Endothelial cell of umbilical vein (primary cell): ENCODE measurements at places on chromosomes 11 and 22. TPM values are rescaled to one million over a fixed set of nuclear protein-coding genes. Genes with fewer than 3 reads are reported as not detected.

The RIC3 gene
- not detected in 2 replicates for total RNA-seq

The KCNJ11 gene
- not detected in 2 replicates for total RNA-seq

The PYGM gene
- 0.39 and 0.62 TPM in 2 replicates for total RNA-seq

The OR5D14 gene
- total RNA-seq = not detected in 2 replicates

The KCNC1 gene
- total RNA-seq = not detected in 2 replicates

The MS4A3 gene
- not detected in 2 replicates for total RNA-seq

The MMP20 gene
- total RNA-seq = not detected in 2 replicates

The LDHAL6A gene
- total RNA-seq = not detected in 2 replicates

The CBX7 gene
- 5.1 and 7.1 TPM in 2 replicates for total RNA-seq

The RAG1 gene
- 1.2 and 2.0 TPM in 2 replicates for total RNA-seq

The ACR gene
- total RNA-seq = 4.1 and 4.9 TPM in 2 replicates

The NPAS4 gene
- total RNA-seq = not detected in 2 replicates

The FADD gene
- total RNA-seq = 42.5 and 45.1 TPM in 2 replicates

The CDKN1C gene
- total RNA-seq = 5.2 and 9.0 TPM in 2 replicates

DNA sequence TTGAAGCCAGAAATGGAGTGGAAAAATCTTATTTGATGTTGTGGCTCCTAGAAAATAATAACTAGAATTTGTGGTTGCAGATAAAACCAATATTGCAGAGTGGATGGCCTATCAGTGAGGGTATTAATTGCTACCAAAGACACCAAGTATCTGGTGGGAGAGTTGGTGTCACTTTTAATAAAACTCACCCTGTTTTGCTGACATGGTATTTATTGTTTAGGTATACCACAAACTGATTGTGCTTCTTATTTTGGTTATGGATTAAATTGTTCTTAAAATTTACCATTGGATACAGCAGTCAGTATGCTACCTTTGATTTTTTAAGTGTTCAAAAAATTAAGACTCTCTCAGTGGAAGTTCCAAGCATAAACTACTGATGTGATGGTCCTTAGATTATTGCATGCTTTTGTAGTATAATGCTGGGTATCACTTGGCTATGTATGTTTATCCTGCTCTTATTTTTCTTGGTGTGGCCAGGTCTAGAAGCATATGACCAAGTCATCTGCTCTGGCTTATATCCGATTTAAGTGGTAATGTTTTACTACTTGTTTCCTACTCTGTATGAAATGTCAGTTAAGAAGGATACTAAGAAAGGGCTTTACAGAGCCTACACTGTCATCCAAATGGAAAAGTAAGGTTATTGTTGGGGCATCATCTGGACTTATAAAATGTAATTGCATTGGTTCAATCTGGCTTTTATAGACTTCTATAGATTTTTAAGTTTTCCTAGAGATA, 101.6 kb downstream of the ARHGAP42 start:
- H3K27me3 ChIP-seq = no peaks in the 10 kb centered on the region
- no peak overlapping the region for H3K4me3 ChIP-seq
- DNase-seq = no peak
- no peak overlapping the region for H3K27ac ChIP-seq
- no peaks in the 10 kb centered on the region for H3K36me3 ChIP-seq
- peaks cover 8% of the 10 kb centered on the region for H3K4me1 ChIP-seq

DNA sequence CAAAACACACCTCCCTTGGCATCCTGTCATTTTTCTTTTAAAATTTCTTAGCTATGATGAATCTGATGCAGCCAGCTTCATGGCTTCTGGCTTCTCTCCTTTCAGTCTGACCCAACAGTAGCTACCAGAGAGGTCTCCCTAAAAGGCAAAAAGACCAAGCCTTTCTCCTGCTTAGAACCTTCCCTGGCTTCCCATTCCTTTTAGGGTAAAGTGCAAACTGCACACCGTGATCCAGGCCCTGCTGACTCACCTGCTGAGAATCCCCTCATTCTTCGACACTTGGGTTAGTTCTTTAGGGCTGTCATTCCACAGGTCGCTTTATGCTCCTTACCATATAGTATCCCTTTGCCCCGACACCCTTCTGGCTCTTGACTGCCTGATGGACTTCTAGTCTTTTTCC, 362.4 kb downstream of the MIAT start:
- H3K27ac ChIP-seq = no peak overlapping the region
- DNase-seq = no peak
- no peaks in the 10 kb centered on the region for H3K4me1 ChIP-seq
- no peaks in the 10 kb centered on the region for H3K36me3 ChIP-seq
- H3K4me3 ChIP-seq = no peak overlapping the region

GRCh38 chr11:132993991-132994502, 538.3 kb downstream of the OPCML start:
- H3K4me1 ChIP-seq = no peaks in the 10 kb centered on the region
- DNase-seq = no peak
- H3K27me3 ChIP-seq = no peaks in the 10 kb centered on the region
- H3K27ac ChIP-seq = no peak overlapping the region
- no peak overlapping the region for H3K4me3 ChIP-seq
- H3K36me3 ChIP-seq = no peaks in the 10 kb centered on the region

DNA sequence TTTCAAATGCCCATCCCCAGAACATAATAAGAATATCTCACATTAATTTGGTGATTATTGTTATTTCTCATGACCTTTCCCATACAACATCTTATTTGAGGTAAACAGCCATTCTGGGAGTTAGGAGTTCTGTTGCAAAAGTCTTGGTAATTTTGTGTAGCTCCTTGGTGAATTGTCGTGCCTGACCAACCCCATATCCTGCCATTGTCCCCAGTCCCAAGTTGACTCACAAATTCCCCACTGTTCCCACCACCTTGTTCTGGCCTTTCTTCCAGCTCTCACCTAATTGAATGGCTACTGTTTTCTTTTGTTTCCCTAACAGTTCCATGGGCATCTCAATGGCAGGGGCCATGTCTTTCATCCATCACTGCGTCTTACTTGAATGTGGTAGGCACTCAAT, 8.0 kb downstream of the MTNR1B start:
- H3K4me3 ChIP-seq = no peak overlapping the region
- H3K27me3 ChIP-seq = no peaks in the 10 kb centered on the region
- no peak for DNase-seq
- no peak overlapping the region for H3K27ac ChIP-seq

- no peaks in the 10 kb centered on the region for H3K36me3 ChIP-seq
- H3K27me3 ChIP-seq = no peaks in the 10 kb centered on the region
- H3K4me3 ChIP-seq = no peak overlapping the region
- H3K27ac ChIP-seq = no peak overlapping the region
Measured at GRCh38 chr11:111335549-111335948, 37.2 kb downstream of the POU2AF3 start.

GRCh38 chr22:43968614-43969013, 13.4 kb downstream of the SAMM50 start:
- DNase-seq = no peak
- no peak overlapping the region for H3K4me3 ChIP-seq
- no peaks in the 10 kb centered on the region for H3K4me1 ChIP-seq
- H3K27me3 ChIP-seq = no peaks in the 10 kb centered on the region
- no peak overlapping the region for H3K27ac ChIP-seq
- H3K36me3 ChIP-seq = peaks cover 49% of the 10 kb centered on the region

- H3K36me3 ChIP-seq = no peaks in the 10 kb centered on the region
- no peak for DNase-seq
- no peak overlapping the region for H3K4me3 ChIP-seq
- no peak overlapping the region for H3K27ac ChIP-seq
- H3K4me1 ChIP-seq = peaks cover 3% of the 10 kb centered on the region
Measured at GRCh38 chr22:49673048-49673447, 154.6 kb downstream of the BRD1 start.

GRCh38 chr22:45692549-45692948, 20.9 kb downstream of the ATXN10 start:
- peaks cover 2% of the 10 kb centered on the region for H3K36me3 ChIP-seq
- H3K4me3 ChIP-seq = no peak overlapping the region
- H3K4me1 ChIP-seq = peaks cover 15% of the 10 kb centered on the region
- H3K27ac ChIP-seq = no peak overlapping the region
- peak; percentile 79 for DNase-seq
- H3K27me3 ChIP-seq = no peaks in the 10 kb centered on the region

DNA sequence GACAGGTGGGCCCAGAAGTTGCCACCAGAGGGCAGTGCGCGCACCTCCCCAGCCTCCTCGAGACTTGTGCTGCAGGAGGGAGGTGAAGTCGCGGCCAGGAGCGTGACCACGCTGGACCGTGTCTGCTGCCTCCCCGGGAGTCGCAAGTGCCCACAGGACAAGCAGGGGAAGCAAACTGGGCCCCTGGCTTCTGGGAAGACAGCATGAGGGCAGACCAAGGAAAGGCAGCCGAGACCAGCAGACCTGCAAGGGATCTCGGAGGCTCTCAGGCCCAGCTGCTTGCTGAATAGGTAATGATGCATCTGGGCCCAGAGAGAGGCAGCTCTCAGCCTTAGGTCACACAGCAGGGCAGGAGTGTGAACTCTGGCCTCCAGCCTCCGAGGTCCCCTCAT, 17.0 kb upstream of the IL2RB start:
- no peaks in the 10 kb centered on the region for H3K4me1 ChIP-seq
- H3K27me3 ChIP-seq = no peaks in the 10 kb centered on the region
- peak; percentile 82 for DNase-seq
- no peak overlapping the region for H3K27ac ChIP-seq

DNA sequence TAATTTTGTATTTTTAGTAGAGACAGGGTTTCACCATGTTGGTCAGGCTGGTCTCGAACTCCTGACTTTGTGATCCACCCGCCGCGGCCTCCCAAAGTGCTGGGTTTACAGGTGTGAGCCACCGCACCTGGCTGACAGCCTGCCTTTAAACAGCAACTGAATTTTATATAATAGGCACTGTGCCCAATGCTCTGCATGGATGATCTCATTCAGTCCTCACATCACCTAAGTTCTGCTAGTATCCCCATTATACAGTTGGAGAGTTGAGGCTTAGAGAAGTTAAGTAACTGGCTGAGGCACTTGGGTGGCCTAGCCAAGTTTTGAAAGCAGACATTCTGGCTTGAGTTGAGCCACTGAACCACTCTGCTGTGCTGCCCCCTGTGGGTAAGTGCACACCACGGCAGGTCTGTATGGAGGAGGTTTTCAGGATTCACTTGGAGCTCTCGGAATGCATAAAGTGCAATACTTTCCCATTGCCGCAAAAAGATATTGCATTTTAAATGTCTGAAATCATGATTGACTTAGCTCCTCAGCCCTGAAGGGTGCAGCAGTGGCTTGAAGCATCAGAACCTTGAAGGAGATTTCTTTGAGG, 112.4 kb downstream of the LDLRAD3 start:
- no peak overlapping the region for H3K27ac ChIP-seq
- peaks cover 18% of the 10 kb centered on the region for H3K4me1 ChIP-seq
- H3K36me3 ChIP-seq = no peaks in the 10 kb centered on the region
- H3K4me3 ChIP-seq = no peak overlapping the region
- H3K27me3 ChIP-seq = no peaks in the 10 kb centered on the region

GRCh38 chr11:11293798-11294550, 59.1 kb downstream of the CSNK2A3 start:
- no peaks in the 10 kb centered on the region for H3K27me3 ChIP-seq
- H3K4me3 ChIP-seq = no peak overlapping the region
- no peaks in the 10 kb centered on the region for H3K4me1 ChIP-seq
- no peak for DNase-seq

DNA sequence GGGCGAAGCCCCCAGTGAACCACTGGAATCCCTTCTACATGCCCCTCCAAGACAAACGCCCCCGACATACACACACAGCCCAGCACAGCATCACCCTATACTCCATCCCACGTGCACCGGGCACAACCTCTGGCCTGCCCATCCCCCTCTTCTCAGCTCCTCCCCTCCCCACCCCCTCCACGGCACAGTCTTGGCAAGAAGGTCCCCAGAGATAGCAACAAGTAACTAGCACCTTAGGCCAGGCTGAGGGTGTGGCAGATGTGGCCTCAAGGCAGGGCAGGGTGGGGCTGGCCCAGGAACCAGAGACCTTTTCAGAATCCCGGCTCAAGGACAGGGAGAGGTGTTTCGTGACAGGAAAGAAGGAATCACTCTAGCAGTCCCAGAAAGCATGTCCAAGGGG, 54.3 kb downstream of the CYTH4 start:
- H3K27ac ChIP-seq = no peak overlapping the region
- peaks cover 9% of the 10 kb centered on the region for H3K4me1 ChIP-seq
- no peak overlapping the region for H3K4me3 ChIP-seq
- H3K36me3 ChIP-seq = no peaks in the 10 kb centered on the region
- peaks cover 25% of the 10 kb centered on the region for H3K27me3 ChIP-seq
- DNase-seq = no peak

DNA sequence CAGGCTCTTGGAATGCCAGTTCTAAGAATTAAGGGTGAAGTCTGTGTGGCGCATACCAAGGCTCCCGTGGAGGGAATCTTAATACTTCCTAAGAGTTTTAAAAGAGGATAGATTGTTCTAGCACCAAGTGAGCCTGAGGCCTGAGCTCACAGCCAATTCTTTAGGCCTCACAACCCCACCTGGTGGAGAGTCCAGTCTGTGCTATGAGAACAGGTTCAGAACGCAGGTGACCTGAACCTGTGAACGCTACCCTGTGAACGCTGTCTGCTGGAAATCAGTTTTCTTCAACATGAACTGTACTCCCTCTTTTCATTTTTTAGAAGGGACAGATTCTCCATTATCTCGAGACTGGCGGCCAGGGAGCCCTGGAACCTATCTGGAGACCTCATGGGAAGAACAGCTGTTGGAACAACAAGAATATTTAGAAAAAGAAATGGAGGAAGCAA, 43.2 kb upstream of the DLAT start:
- H3K4me1 ChIP-seq = peaks cover 16% of the 10 kb centered on the region
- no peaks in the 10 kb centered on the region for H3K27me3 ChIP-seq
- H3K27ac ChIP-seq = no peak overlapping the region
- no peak overlapping the region for H3K4me3 ChIP-seq
- H3K36me3 ChIP-seq = peaks cover 18% of the 10 kb centered on the region

GRCh38 chr11:95229993-95230809, 801 bp downstream of the SESN3 start:
- no peak overlapping the region for H3K27ac ChIP-seq
- H3K4me3 ChIP-seq = peak overlapping the region; percentile 65
- peaks cover 43% of the 10 kb centered on the region for H3K27me3 ChIP-seq
- peaks cover 11% of the 10 kb centered on the region for H3K4me1 ChIP-seq

DNA sequence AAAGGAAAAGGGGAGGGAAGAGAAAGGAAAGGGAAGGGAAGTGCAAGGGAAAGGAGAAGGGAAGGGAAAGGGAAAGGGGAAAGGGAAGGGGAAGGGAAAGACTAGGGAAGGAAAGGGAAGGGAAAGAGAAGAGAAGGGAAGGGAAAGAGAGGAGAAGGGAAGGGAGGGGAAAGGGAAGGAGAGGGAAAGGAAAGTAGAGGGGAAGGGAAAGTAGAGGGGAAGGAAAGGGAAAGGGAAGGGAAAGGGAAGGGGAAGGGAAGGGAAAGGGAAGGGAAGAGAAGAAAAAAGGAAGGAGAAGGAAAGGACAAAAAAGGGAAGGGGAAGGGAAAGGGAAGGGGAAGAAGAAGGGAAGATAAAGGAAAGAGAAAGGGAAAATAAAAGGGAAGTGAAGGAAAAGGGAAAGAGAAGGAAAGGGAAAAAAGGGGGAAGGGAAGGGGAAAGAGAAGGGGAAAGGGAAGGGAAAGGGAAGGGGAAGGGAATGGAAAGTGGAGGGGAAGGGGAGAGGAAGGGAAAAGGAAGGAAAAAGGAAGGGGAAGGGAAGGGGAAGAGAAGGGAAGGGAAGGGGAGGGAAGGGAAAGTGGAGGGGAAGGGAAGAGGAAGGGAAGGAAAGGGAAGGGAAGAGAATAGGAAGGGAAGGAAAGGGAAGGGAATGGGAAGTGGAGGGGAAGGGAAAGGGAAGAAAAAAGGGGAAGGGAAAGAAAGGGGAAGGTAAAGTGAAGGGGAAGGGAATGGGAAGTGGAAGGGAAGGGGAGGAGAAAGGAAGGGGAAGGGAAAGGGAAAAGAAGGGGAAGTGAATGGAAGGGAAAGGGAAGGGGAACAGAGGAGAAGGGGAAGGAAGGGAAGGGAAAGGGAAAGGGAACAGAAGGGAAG, 138.2 kb downstream of the SPATA19 start:
- H3K27ac ChIP-seq = no peak overlapping the region
- H3K36me3 ChIP-seq = no peaks in the 10 kb centered on the region
- H3K4me3 ChIP-seq = no peak overlapping the region
- DNase-seq = no peak
- H3K4me1 ChIP-seq = no peaks in the 10 kb centered on the region
- no peaks in the 10 kb centered on the region for H3K27me3 ChIP-seq
